SJCRH30 (cell line): ENCODE measurements at places on chromosomes 1 and 21.

DNA sequence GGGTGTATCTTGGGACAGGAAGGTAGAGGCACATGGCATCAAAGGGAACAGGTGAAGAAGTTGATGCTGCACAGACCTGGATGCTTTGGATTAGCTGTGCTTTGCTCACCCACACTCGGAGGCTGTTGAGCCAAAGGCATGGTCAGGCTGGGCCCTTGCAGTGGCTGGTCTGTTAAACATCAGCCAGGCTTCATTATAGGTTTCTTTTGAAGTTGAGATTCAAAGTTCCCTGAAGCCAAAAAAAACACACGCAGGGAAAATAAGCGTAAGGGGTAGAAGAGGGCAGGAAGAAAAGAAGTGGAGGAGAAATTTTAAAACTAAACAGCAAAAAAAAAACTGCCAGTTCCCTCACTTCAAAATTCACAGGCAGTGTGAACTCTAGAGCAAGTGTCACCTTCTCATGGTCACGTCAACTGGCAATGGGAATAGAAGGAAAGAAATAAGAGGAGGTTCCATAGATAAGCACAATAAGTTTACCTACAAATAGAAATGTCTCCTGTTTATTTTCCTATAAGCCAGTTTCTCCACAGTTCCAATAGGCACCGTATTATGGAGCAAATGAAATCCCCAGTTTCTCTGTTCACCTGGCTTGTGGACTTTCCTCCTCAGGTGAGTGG is 139.5 kb downstream of the PAPPA2 start:
- DNase-seq = no peak

DNA sequence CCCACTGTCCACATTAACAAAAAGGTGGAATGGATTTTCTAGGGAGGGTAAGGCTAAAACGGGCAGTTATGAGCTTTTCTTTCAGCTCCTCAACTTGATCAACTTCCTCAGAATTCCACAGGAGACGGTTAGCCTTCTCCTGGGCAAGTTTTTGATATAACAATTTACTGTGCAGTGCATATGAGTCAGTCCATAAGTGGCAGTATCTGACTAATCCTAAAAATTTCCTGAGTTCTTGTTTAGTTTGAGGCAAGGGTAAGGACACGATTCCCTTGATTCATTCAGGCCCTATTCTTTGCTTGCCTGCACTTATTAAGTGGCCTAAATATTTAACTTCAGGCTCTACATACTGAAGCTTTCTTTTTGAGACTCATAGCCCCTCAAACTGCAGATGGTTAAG is 6.2 kb upstream of the AADACL3 start:
- DNase-seq = no peak

- peak; percentile 84 for DNase-seq
Observed at GRCh38 chr1:88892357-88892877, 1.1 kb upstream of the GTF2B start.

GRCh38 chr1:40658751-40659648 is 6.5 kb downstream of the RIMS3 start:
- DNase-seq = no peak

GRCh38 chr1:118998171-118998570 is 10.0 kb upstream of the TBX15 start:
- no peak for DNase-seq

- peak; percentile 72 for DNase-seq
Observed at GRCh38 chr1:230917284-230918135, 49.2 kb upstream of the C1orf198 start.

DNA sequence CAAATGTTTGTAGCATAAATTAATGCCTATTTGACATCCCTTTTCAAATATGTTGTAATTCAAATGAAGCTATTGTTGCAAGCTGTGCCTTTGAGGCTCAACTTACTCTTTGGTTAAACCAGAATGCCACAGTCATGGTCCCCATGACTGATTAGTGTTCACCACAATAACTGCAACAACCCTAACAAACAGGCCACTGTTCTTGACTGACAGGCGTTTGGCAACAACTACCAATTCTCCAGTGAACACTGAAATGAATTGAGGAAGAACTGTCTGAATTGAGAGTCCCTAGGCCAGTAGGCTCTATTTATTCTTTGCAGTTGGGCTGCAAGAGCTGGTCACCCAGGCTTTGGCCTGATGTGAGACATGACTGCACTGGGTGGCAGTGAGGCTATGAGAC is 6.6 kb upstream of the TMEM167B start:
- DNase-seq = peak; percentile 92
